ENCODE measurements at places on chromosomes 1 and 21.
A peak's percentile ranks its signal among the peaks of the same experiment; 100 is the strongest.

DNA sequence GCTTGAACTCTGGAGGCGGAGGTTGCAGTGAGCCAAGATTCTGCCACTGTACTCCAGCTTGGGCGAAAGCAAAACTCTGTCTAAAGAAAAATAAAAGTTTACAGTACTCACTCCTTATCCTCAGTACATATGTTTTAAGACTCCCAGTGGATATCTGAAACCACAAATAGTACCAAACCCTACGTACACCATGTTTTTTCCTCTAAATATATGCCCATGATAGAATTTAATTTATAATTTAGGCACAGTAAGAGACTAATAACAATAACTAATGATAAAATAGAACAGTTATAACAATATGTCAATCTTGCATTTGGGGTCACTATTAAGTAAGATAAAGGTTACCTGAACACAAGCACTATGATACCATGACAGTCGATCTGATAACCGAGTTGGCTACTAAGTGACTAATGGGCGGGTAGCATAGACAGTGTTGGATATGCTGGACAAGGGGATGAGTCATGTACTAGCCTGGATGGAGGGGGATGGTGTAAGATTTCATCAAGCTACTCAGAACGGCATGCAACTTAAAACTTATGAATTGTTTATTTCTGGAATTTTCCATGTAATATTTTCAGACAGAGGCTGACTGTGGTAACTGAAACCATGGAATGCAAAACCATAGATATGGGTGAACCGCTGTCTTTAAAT is 43.7 kb downstream of the ST7L start:
- H3K36me3 ChIP-seq = peaks cover 36% of the 10 kb centered on the region
- H3K27ac ChIP-seq = no peak overlapping the region
- H3K27me3 ChIP-seq = no peaks in the 10 kb centered on the region
- no peaks in the 10 kb centered on the region for H3K4me1 ChIP-seq

- no peak overlapping the region for H3K27ac ChIP-seq
- no peaks in the 10 kb centered on the region for H3K36me3 ChIP-seq
- H3K27me3 ChIP-seq = no peaks in the 10 kb centered on the region
- H3K4me1 ChIP-seq = no peaks in the 10 kb centered on the region
- no peak for DNase-seq
Measured at GRCh38 chr1:113429461-113430153, 39.3 kb downstream of the MAGI3 start.

DNA sequence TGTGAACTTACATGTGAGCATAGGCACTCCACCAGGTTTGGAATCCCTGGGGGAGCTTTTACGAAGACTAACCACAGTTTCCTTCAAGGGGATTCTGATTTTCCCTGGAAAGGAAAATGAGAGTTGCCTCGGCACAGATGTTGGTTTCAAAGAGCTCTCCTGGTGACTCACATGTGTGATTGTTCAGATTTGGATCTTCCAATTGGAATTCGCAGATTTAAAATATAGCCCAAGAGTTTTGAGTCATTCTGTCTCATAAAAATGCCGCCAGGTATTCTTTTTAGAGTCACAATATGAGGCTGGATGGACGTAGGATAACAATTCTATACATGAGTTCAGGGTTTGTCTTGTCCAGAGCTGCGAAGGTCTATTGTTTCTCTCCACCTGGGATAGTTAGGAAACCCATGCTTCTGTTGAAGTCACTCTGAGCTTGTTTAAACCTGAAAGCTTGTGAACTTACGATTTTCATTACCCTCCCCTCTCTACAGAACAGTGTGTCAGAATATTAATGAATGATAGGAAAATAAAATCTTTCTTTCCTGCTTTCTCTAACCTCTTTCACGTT is 64.9 kb downstream of the TGFB2 start:
- no peaks in the 10 kb centered on the region for H3K27me3 ChIP-seq
- H3K36me3 ChIP-seq = no peaks in the 10 kb centered on the region
- no peak for DNase-seq
- H3K4me3 ChIP-seq = no peak overlapping the region
- H3K27ac ChIP-seq = no peak overlapping the region

- H3K4me1 ChIP-seq = peaks cover 3% of the 10 kb centered on the region
- peaks cover 3% of the 10 kb centered on the region for H3K36me3 ChIP-seq
- no peaks in the 10 kb centered on the region for H3K27me3 ChIP-seq
- DNase-seq = peak; percentile 44
Measured at GRCh38 chr1:227125929-227126545, 185.9 kb downstream of the COQ8A start.

GRCh38 chr1:210332719-210333398 is 4.2 kb downstream of the HHAT start:
- H3K27me3 ChIP-seq = peaks cover 55% of the 10 kb centered on the region
- H3K27ac ChIP-seq = no peak overlapping the region
- no peak overlapping the region for H3K4me3 ChIP-seq
- H3K36me3 ChIP-seq = no peaks in the 10 kb centered on the region
- H3K4me1 ChIP-seq = no peaks in the 10 kb centered on the region
- no peak for DNase-seq

DNA sequence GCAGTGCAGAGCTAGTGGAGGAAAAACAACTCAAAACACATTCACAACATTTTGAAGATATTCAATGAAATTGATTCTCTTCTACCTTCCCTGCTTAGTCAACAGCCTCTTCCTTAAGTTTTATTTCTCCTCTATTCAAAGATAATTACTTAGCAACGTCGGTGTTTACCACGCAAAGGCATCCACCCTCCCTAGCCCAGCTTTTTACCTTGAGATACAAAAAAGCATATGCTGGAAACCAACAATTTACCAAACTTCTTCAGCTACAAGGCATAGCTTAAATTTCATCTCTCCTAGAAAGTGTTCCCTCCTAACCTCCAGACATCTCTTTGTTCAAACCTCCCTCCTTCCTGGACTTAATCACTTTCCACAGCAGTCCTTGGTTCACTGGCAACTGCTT is 102.8 kb upstream of the SOD1 start:
- no peak for DNase-seq
- H3K4me1 ChIP-seq = peaks cover 18% of the 10 kb centered on the region
- H3K4me3 ChIP-seq = peak overlapping the region; percentile 89
- no peaks in the 10 kb centered on the region for H3K36me3 ChIP-seq

DNA sequence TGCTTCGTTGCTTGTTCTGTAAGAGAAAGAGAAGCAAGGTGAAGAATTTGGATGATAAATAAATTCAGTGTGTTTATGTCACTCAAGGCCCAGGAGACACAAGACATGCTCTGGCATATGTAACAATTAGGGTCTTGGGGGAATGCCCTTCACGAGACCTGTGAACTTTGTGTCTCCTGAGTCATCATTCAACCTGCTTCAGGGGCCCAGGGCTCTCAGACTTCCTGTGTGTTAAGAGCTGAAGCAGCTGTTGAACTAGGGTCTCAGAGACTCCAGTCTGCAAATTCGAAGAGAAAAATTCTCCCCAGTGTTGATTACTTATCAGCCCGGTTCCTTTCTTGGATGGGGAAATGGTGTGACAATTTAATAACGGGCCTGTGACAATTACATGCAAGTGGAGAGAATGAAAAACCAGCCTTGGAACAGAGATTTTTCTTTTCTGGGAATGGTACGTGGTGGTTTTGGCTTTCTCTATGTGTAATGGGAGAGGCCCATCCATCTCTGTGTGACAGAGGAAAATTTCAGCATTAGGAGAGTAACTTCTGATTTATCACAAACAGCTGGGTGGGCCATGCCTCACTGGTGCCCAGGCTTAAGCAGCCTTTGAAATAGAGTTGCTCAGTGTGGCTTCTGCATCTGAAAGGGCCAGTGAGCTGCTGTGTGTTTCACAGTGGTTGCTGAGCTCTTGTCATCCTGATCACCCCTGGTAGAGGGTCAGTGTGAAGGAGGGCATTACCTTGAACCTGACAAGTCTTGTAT is 22.4 kb downstream of the HUNK start:
- DNase-seq = peak; percentile 13
- no peaks in the 10 kb centered on the region for H3K36me3 ChIP-seq
- no peak overlapping the region for H3K4me3 ChIP-seq
- peaks cover 11% of the 10 kb centered on the region for H3K4me1 ChIP-seq
- no peaks in the 10 kb centered on the region for H3K27me3 ChIP-seq

DNA sequence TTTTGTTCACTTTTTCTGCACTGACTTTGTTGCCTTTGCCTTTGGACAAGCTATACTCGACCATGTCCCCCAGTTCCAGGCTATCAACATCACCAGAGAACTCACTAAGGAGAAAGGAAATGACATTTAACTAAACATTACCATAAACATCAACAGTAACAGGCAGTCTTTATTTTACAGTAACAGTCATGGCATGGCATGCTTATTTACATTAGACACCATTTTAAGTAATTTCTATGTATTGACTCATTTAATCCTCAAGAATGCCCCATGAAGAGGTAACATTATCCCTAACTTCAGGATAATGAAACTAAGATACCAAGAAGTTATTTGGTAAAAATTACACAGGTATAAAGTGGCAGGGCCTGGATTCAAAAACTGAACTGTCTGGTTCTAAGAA is 8.7 kb upstream of the NRAS start:
- no peaks in the 10 kb centered on the region for H3K27me3 ChIP-seq
- H3K4me1 ChIP-seq = no peaks in the 10 kb centered on the region
- peaks cover 92% of the 10 kb centered on the region for H3K36me3 ChIP-seq
- H3K27ac ChIP-seq = no peak overlapping the region
- DNase-seq = no peak
- no peak overlapping the region for H3K4me3 ChIP-seq

All from H9 (cell line).